ENCODE measurements at places on chromosomes 11 and 22. TPM values are rescaled to one million over a fixed set of nuclear protein-coding genes. Genes with fewer than 3 reads are reported as not detected.

B3GAT3 gene
- 43.0 TPM for total RNA-seq

HEPACAM gene
- total RNA-seq: not detected

APOBEC3F gene
- 1.8 TPM for total RNA-seq

KRTAP5-5 gene
- total RNA-seq: not detected

HEPHL1 gene
- not detected for total RNA-seq

OR52H1 gene
- total RNA-seq: not detected

P4HA3 gene
- total RNA-seq: 51.0 TPM

IL10RA gene
- total RNA-seq: 0.08 TPM

APOC3 gene
- not detected for total RNA-seq

PYGM gene
- 0.79 TPM for total RNA-seq

CAVIN3 gene
- total RNA-seq: 33.9 TPM

OR10A2 gene
- total RNA-seq: not detected

TST gene
- total RNA-seq: 38.2 TPM

INS gene
- not detected for total RNA-seq

LMO2 gene
- 0.62 TPM for total RNA-seq

PIK3IP1 gene
- 1.4 TPM for total RNA-seq

CRYBB2 gene
- 0.23 TPM for total RNA-seq

PRRG4 gene
- total RNA-seq: 0.58 TPM

SLC35C1 gene
- total RNA-seq: 28.2 TPM

ASCL3 gene
- total RNA-seq: not detected

SIDT2 gene
- total RNA-seq: 4.8 TPM

ART1 gene
- not detected for total RNA-seq

KDM4E gene
- total RNA-seq: not detected

FGF19 gene
- total RNA-seq: 0.03 TPM

RIBC2 gene
- 3.2 TPM for total RNA-seq

All from A549 treated with CpdA at 1 μM for 4 hours (cell line).